ENCODE measurements at places on chromosomes 2 and 18.

DNA sequence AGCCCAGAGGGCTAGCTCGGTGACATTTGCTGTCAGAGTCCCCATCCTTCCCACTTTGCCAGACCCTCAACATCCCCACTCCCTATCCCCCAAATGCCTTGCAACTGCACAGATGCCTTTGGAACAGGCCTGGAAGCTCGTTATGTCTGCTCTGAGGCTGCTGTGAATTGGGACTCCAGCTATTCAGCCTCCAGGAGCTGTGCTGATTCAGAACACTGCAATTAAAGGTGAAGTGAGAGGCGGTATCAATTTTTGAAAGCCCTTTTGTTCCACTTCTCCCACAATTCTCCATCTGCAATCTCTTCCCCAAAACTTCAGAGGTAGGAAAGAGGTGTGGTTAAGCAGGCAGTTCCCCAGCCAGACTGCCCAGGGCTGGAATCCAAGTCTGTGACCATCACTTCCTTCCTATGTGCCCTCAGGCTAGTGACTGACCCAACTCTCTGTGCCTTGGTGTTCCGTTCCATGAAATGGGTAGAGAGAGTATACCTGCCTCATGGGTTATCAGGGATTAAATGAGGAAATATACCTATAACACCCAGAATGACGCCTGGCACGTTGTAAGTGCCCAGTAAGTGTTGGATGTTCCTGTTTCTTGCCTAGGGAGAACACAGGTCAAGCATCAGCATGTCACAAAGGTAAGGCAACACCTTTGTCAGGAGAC lies 17.5 kb downstream of the NOSTRIN start:
- DNase-seq: no peak

DNA sequence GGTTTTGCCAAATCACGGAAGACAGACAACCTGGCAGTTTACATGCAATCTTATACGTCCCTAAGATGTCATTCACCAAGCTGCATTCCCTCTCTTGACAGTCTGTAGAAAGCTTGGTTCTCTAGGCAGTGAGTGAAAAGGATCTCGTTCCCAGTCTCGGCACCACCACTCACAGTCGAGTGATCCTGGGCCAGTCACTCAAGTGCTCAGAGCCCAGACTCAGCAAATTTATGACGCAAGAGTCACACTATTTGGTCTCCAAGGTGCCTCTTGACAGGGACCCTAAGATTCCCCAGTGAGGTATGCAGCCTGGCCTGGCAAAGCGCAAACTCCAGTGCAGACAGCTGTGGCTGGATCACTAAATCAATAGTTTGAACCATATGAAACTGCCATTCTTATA lies 77.9 kb downstream of the EIPR1 start:
- DNase-seq: no peak

DNA sequence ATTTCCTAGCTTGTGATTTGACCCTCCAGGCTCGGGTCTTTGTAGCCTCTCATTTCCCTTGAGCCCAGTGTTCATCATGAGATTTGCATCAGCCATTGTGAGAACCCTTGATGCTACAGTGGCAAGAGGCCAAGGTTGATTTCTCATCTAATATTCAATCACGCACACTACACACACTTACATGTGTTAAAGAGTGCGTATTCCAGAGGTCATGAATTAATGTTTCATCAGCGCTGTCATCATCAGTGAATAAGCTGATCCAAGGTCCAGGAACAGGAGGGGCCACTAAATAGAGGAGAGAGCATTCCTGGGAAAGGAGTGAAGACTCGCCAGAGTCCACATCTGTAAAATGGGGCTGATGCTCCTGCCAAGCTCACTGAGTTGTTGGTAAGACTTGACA lies 276.1 kb upstream of the SIX2 start:
- no peak for DNase-seq

DNA sequence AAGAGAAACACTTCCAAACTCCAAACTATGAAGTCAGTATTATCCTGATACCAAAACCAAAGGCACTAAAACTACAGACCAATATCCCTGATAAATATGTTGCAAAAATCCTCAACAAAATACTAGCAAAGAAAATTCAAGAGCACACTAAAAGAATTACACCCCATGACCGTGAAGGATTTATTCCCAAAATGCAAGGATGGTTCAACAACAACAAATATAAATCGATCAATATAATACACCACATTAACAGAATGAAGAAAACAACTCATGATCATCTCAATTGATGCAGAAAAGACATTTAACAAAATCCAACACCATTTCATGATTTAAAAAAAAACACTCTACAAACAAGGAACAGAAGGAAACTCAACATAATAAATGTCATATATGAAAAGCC lies 50.5 kb downstream of the IWS1 start:
- no peak for DNase-seq

- no peak for DNase-seq
These were observed 661.1 kb downstream of the BCL11A start for GRCh38 chr2:59892398-59892797.

GRCh38 chr2:9617749-9618148 lies 13.0 kb downstream of the YWHAQ start:
- no peak for DNase-seq

- DNase-seq: no peak
These were observed 50.0 kb upstream of the HPCAL1 start for GRCh38 chr2:10252661-10253060.

- DNase-seq: no peak
These were observed 361.1 kb downstream of the INSIG2 start for GRCh38 chr2:118449401-118449800.

- no peak for DNase-seq
These were observed 1429.5 kb upstream of the ACVR2A start for GRCh38 chr2:146415291-146415690.

DNA sequence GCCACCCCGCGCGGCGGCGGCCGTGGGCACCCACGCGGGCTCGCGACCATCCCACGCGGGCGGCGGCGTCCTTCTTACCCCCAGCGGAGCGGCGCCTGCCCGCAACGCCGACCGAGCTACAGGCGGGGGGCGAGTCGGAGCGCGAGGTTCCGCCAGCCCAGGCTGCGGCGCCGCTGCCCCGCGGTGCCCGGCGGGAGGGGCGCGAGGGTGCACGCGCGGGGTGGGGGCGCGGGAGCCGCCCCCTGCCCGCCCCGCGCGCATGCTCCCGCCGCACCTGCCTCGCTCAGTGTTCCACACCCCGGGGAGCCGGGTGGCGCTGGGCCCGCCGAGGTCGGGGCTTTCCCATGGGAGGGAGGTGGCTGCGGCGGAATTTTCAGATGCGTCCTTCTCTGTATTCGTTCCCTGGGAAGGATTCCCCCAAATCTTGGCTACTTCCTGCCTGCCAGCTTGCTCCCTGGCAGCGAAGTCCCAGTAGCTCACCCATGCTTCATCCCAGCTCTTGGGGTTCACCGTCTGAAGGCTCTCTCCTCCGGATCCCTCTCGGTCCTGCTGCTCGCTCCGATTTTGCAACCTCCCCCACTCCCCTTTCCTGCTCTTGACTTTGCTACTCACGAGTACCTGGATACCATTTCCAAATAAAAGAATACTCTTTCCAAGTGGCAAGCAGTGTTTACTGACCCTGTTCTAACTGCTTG lies at the start of gene L3MBTL4:
Gene L3MBTL4 (minus strand): TSS at position 189 of the 695 bp plus-strand sequence. CDS start 103,286 bp downstream, outside the sequence.
- peak; percentile 23 for DNase-seq

- no peak for DNase-seq
These were observed 1.7 kb upstream of the ONECUT2 start for GRCh38 chr18:57433482-57433881.

GRCh38 chr2:18684206-18685038 lies 95.1 kb upstream of the NT5C1B start:
- peak; percentile 53 for DNase-seq

GRCh38 chr18:26634631-26635030 lies 86.3 kb upstream of the KCTD1 start:
- no peak for DNase-seq

DNA sequence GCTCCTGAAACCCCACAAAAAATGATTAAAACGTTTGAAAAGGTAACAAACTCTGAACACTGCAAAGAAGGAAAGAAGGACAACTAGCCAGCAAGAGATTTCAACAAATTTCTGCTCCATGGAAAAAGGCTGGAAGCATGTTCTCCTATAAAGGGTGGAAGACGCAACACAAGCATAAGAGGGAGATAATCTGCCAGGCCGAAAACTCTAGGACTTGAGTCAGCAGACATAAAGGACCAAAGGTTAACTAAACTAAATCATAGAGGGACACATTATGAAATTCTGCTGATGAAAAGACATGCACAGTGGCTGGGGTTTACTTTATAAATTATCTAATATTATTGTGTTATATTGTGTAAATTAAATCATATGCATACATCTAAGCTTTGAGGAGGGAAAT lies 6.8 kb downstream of the NPHP1 start:
- DNase-seq: no peak

DNA sequence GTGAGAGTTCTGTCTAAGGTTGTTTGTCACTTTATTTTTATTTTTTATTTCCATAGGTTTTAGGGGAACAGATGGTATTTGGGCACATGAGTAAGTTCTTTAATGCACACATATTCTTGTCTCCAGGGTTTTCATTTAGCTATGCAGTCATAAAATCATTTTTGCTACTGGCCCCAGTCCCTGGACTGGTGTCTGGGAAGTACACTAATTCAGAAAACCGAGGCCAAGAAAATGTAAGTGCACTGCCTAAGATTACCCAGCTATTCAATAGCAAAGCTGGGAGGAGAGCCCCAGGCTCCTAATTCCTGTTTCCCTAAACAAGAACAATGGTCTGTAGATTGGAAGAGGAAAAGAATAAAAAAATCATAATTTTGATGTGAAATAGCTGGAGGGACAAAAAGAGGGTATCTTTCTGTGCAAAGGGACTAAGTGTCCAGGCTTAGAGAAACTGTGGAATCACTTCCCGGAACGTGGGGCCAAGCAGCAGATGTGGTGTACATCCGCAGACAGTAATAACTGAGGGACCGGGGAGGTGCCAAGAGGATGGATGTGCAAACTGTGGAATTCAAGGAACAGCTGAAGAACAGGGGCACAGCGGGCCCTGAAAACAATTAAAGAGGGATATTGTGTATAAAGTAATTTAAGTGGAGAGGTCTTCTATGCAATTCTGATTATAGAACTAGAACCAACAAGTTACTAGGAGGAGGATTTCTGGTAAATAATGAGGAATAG lies 236.3 kb downstream of the ACKR3 start:
- no peak for DNase-seq

DNA sequence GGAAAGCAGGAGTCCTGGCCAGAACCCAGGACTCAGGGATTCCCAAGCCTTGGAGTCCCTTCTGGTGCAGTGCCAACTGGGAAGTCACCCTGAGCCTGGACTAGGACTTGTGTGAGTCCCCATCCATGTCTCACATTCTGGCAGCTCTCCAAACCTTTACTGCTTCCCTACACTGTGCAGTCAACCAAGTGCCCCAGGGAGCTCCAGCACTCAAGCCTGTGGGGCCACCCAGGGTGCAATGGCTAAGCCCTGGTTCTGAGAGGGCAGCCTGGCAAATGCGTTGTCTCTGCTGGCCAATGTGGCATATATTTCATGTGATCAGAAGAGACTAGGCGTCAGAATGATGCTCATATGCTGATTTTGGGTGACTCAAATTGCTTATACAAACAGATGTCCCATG lies 223.4 kb downstream of the SP3 start:
- no peak for DNase-seq

GRCh38 chr2:19251554-19251953 lies 106.9 kb downstream of the OSR1 start:
- no peak for DNase-seq

DNA sequence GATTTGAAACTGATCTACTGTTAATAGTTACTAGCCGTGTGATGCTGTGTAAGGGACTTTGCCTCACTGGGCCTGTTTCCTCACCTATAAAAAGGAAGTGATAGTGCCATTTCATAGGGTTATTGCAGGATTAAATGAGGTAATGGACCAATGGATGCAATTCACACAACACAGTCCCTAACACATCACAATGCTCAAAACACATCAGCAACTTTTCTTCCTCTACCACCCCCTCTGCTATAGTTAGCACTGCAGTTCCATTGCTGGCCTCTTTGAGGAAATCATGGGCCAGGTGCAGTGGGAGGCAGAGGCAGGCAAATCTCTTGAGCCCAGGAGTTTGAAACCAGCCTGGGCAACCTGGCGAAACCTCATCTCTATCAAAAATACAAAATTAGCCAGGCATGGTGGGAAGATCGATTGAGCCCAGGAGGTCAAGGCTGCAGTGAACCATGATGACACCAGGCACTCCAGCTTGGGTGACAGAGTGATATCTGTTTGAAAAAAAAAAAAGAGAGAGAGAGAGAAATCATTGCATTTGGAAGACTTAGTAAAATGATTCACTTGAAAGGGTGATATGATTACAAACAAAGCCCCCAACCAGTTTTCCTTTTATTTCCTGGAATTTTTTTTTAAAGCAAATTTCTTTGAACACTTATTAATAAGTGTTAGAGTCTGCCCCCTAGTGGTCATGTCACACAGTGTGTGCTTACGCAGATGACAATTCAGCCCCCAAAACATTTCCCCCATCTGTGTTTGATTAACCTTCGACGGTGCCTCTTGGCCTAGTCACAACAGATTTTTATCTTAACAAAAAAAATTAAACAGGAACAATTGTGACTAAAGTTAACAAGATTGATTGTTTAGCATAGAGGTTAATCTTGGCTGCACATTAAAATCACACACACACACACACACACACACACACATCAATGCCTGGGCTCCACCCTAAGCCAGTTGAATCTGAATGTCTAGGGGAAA lies 88.6 kb upstream of the BCL11A start:
- peak; percentile 45 for DNase-seq

DNA sequence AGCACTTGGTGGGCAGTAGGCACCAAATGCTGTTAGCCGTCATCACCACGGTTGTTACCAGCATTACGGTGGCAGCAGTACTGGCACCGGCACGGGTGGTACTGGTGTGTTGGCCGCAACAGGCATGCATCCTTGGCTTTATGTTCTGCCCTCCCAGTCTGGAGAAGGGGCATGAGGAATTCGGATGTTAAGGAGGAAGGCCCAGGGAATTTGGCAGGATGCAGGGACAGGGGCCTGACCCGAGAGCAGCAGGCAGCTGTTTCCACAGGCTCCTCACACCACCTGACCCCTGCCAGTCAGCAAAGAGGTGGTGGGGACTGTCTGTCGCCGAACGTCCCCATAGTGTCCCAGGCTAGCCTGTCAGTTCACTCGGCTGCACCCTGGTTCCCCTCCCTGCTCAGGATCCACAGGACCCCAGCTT lies 79.0 kb downstream of the EDAR start:
- peak; percentile 8 for DNase-seq

- no peak for DNase-seq
These were observed 33.9 kb downstream of the ZNF516 start for GRCh38 chr18:76461148-76461547.

DNA sequence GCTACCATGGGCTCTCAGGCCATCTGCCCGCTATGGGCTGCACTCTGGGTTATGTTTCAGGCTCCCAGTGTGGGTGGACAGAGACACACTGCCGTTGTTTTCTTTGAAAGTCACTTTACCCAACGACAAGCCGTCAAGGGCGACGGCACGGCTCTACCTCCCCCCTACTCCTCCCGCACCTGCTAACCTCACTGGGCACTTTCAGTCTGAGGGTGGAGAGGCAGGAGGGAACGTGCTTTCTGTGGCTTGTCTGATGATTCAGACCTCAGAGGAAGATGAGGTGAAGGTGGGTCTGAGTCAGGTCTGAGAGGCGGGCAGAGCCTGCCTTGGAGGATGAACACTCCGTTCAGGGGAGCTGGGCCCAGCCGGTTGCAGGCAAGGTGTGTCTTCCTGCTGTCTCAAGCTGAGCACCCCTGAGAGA lies 147.6 kb upstream of the HDAC4 start:
- no peak for DNase-seq

Measured in GM03348 (cell line).